ENCODE measurements at places on chromosomes 16 and 17.

GRCh38 chr16:49739381-49739780 is 116.5 kb downstream of the ZNF423 start:
- no peaks in the 10 kb centered on the region for H3K4me1 ChIP-seq
- no peaks in the 10 kb centered on the region for H3K36me3 ChIP-seq
- DNase-seq = no peak
- peaks cover 3% of the 10 kb centered on the region for H3K27me3 ChIP-seq
- H3K27ac ChIP-seq = no peak overlapping the region

GRCh38 chr17:80886641-80887573 is 104.7 kb upstream of the CHMP6 start:
- H3K4me1 ChIP-seq = peaks cover 23% of the 10 kb centered on the region
- H3K4me3 ChIP-seq = no peak overlapping the region
- no peaks in the 10 kb centered on the region for H3K27me3 ChIP-seq

DNA sequence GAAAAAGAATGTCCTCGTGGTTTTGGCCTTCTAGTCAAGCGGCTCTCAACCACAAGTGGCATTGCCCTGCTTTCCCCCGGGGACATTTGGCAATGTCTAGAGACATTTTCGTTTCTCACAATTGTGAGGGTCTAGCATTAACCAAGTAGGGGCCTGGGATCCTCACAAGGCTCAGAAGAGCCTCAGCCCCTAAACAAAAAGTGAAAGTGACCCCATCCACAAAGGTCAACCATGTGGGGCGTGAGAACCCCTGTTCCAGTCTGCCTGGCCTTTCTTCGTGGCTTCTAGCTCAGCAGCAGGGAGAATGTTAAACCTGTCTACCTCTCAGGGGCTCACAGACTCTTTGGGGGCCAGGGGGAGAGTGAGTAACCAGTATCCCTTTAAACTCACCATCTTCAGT is 4.8 kb upstream of the RPL38 start:
- H3K36me3 ChIP-seq = peaks cover 2% of the 10 kb centered on the region
- no peak overlapping the region for H3K27ac ChIP-seq

DNA sequence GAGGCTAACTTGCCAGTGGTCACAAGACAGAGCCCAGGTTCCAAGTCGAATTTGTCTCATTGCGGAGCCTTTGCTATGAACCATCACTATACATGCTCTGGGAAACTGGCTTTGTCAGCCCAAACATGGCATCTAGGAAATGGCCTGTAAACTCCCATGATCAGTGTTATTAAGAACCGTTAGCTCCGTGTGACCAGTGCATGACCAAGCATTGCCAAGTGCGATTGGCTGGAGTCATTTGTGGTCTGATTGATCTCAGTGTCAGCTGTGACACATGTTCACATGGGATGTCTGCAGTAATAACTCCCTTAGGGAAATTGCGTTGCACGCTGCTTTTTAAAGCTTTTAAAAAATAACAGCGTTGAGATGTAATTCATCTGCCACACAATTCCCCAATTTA is 18.6 kb upstream of the CDH3 start:
- no peak overlapping the region for H3K4me3 ChIP-seq
- no peak overlapping the region for H3K27ac ChIP-seq
- peaks cover 7% of the 10 kb centered on the region for H3K4me1 ChIP-seq
- DNase-seq = no peak
- H3K36me3 ChIP-seq = no peaks in the 10 kb centered on the region
- H3K27me3 ChIP-seq = no peaks in the 10 kb centered on the region

GRCh38 chr17:8841844-8842243 is 25.6 kb downstream of the PIK3R6 start:
- peaks cover 1% of the 10 kb centered on the region for H3K36me3 ChIP-seq
- no peak overlapping the region for H3K27ac ChIP-seq
- H3K4me1 ChIP-seq = no peaks in the 10 kb centered on the region
- no peak overlapping the region for H3K4me3 ChIP-seq
- DNase-seq = no peak

All from chondrocyte (in vitro differentiated cells).